Lung microvascular endothelial cell (primary cell): ENCODE measurements at places on chromosomes 3 and 15.
A peak's percentile ranks its signal among the peaks of the same experiment; 100 is the strongest.

DNA sequence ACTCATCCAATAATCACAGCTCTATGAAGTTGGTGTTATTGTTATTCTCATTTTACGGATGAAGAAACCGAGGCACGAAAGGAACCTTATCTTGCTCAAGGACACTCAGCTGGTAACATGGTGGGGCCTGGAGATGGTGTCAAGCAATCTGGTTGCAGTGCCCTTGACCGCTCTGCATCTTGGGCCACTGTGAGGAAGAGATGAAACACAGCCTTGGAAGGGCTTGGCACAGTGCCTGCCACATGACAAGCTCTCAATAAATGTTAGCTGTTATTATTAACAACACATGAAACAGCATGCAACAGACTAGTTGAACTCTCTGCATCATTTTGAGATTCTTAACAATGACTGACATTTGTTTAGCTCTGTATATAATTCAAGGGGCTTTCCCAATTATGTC is 10.1 kb upstream of the ITGA11 start:
- peak; percentile 27 for DNase-seq

- peak; percentile 26 for DNase-seq
These were observed 148.0 kb upstream of the OSTN start for GRCh38 chr3:191051037-191051436.

DNA sequence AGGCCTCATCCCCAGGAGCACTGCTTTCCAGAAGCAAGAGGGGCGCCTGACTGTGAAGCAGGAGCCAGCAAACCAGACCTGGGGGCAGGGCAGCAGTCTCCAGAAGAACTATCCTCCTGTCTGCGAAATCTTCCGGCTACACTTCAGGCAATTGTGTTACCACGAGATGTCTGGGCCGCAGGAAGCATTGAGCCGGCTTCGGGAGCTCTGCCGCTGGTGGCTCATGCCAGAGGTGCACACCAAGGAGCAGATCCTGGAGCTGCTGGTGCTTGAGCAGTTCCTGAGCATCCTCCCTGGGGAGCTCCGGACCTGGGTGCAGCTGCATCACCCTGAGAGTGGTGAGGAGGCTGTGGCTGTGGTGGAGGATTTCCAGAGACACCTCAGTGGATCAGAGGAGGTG is 2.1 kb downstream of the ZKSCAN7 start:
- no peak for DNase-seq

DNA sequence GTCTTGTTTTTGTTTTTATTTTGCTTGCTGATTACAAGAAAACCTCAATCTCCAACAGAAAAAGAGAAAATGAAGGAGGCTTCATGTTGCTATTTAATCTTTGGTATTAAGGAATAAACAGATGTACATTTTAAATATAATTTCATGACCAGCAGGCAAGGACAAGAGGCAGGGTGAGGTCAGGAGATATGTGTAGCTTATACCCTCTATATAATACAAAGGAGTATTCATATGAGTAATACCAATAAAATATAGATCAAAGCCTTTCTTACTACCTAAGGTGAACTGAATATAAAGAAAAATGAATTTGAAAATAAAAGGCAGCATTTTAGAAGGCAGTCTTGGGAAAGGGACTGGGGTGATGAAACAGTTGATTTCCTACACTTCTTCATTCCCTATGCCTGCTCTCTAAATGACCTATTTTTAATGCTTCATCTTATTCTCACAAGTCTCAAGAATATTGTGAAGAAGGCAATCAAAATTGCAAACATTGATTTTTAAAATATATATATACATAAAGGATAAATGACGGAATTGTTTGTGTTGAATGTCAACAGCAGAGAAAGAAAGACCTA is 8.6 kb upstream of the CBLB start:
- no peak for DNase-seq
